ENCODE measurements at places on chromosomes 5 and 9.

- peak; percentile 74 for DNase-seq
These were observed 167.2 kb downstream of the CACNA1B start for GRCh38 chr9:138044485-138045383.

- no peak for DNase-seq
These were observed 67.1 kb upstream of the CLINT1 start for GRCh38 chr5:157925786-157926671.

DNA sequence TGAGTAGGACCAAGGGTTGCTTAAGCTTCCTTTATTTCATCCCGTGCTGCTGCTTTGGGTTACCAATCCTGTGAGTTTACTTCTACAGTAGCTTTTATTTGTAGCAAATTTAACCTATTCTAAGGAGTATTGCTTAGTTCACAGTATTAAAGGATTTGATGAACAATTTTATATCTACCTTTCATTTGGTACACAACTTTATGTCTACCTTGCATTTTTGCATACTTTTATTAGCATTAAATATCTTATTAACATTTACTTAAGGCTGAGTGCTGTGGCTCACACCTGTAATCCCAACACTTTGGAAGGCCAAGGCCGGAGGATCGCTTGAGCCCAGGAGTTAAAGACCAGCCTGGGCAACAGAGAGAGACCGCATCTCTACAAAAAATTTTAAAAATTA lies 4.2 kb downstream of the GTF3C4 start:
- DNase-seq, result no peak

DNA sequence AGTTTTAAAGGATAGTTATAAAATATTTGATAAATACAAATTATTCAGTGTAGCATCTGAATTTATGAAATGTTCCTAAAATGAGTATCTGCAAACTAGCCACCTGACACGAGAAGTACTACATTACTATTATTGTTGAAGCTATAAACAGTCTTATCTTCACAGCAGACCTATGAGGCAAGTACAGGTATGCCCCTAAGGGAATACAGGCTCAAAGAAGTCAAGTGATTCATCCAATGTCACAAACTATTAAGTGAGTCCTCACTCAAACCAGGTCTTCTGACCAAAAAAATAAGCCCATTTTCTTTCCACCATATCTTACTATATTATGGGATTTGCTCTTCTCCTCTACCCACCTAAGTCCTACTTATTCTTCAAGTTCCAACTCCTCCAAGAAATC lies 28.7 kb downstream of the STRBP start:
- DNase-seq, result no peak

- DNase-seq, result no peak
These were observed 67.0 kb upstream of the MAST4 start for GRCh38 chr5:66529182-66529581.

DNA sequence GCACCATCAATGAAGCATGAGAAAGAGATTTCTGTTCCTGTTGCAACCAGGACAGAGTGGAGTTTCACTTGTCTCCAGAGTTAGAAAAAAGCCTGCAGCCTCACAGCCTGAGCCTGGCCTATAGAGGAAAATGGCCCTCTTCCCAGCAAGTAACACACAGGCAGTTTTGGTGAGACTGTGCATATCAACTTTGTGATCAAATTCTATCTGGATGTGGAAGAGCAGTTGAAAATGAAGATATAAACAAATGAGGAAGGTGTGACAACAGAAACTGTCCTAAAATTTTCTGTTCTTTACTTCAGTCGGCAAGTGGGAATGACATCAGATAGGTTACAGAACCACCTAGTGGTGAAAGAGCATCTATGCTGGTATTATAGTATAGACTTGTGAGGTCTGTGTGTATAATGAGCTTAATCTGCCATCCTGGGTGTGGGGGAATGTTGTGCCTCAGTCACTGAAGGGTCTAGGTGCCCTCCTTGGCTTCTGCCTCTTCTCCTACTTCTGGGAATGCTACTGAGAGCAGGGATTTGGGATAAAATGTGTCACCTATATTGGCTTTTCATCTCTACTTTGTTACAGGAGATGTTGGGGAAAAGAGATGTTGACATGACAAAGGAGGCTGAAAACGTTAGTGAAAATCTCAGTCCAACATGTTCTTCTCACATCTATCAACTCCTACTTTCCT lies 28.2 kb downstream of the YIPF5 start:
- peak; percentile 54 for DNase-seq

DNA sequence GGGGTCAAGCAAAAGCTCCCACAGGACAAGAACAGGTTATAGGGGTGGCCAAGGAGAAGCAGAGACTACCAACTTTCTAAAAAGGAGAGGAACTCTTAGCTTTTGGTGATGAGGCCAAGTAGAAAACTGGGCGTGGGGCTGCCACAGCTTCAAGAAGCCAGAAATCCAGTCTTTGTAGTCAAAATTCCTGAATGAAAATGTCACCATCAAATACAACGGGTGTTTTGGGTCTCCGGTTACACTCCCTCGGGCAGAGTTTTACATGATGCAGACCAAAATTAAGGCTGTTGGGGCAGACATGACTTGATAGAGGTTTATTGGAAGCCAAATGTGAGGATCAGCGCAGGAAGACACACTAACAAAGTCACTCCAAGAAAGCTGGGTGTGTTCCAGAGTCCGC lies 29.4 kb upstream of the N4BP3 start:
- no peak for DNase-seq

DNA sequence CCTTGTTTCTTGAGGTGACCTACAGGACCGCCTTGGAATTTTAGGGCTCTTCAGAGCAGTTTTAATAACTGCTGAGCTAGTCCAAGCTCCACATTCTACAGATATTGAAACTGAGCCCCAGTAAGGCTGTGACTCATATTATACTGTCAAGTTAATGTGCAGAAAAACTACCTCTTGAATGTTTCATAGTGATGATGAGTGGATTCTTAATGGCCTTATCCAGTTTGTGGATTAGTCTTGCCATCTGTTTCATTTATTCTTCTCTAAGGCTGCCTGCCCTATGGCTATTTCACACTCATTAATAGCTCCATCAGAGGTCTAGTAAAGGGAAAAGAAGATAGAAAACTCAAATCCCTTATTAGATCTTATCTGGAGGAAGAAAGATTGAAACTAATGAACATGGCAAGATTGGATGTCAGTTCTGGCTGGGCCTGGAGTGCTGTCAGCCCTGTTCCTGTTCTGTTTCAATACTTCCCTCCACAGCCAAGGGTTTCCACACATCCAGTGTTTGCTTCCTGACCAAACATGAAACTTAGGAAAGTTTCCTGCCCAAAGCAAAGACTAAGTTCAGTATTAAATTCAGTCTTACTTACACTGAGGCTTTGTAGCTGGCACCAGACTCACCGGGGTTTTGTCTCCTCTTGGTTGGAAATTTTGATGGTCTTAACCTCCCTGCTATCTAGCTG lies 215.6 kb upstream of the DMAC1 start:
- no peak for DNase-seq

- DNase-seq, result no peak
These were observed 240.6 kb downstream of the ACTL7B start for GRCh38 chr9:108615152-108615551.

GRCh38 chr5:158718738-158719505 lies 380.8 kb downstream of the EBF1 start:
- DNase-seq, result no peak

DNA sequence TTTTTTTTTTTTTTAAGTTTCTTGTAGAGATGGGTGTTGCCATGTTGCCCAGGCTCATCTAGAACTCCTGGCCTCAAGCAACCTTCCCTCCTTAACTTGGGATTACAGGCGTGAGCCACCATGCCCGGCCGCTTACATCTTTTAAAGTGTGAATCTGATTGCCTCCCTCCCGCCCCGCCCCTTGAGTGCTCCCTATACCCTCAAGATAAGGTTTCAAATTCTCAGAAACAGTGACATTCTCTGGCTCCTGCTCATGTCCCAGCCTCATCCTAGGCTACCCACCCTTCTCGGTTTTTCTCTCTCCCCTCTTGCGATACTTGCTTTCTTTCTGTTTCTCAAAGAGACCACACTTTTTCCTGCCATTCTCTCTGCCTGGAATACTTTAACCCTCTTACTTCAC lies 12.4 kb downstream of the MORN5 start:
- DNase-seq, result no peak

GRCh38 chr9:132500193-132500592 lies 82.2 kb upstream of the BARHL1 start:
- DNase-seq, result no peak

DNA sequence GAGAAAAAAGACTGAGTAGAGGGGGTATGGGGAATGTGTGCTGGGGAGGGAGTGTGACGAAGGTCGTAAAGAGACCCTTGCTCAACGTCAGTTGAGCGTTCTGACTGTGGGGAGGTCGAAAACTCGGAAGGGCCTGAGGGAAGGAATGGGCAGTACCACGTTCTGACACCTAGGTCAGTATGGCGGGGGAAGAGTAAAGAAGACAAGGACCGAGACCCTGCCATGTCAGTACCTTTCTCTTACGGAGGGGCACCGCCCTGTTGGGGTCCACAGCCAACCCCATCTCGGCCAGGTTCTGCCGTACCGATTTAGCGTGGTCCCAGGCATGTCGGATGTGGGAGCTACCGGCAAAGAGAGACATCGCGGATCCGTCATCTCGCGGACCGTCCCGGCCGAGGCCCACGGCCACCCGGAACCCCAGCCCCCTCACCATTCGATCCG lies 375 bp downstream of the NOP16 start:
- DNase-seq, result no peak

- DNase-seq, result no peak
These were observed 92.0 kb downstream of the KCNT1 start for GRCh38 chr9:135794057-135794335.

GRCh38 chr9:128845186-128845931 lies 15.8 kb upstream of the SPOUT1 start:
- peak; percentile 25 for DNase-seq

DNA sequence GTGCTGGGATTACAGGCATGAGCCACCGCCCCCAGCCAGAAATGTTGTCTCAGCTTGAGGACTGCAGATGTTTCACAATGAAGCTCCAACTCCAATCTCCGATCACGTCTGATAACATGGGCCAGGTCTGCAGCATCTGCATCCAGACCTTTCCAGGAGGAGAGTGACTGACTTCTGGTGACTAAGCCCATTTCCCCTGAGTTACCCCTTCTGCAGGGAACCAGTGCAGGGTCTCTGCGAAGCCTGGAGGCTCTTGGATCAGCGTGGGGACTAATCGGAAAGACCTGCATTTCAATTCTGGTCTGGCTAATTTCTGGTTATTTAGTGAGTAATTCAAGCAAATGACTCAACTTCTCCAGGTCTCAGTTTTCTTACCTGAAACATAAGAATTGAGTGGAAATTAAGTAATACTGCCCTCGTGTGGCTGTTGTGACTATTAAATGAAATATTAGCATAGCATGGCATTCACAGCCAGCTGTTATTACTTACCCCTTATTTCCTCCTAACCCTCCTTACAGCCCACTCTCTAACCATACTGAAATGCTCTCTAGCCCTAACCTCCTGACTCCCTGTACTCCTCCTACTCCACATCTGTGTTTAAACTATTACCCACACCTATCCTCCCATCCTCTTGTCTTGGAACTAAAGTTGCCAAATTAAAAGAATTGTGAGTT lies 2.2 kb upstream of the GNPDA1 start:
- DNase-seq, result peak; percentile 72

DNA sequence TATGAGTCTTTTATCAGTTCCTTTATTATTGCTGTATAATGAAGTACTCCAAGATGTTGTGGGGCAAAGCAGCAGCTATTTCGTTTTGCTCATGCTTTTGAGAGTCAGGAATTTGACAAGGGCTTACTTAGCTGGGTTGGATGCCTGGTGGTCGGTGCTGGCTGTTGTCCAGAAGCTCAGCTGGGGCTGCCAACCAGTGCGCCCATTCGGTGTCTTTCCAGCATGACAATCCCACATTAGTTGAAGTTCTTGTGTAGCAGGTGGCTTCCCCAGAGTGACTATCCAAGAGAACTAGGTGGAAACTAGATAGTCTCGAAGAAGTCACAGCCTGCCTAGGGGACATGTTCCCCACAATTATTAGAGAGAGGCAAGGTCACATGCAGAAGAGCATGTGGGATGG lies 3.4 kb upstream of the FLT4 start:
- no peak for DNase-seq

GRCh38 chr9:111794835-111795556 lies at the start of gene SHOC1:
Gene SHOC1, minus strand, starts transcription at chr9:111794937. Its CDS starts 3,519 bp downstream, at chr9:111791418.
- DNase-seq, result no peak

DNA sequence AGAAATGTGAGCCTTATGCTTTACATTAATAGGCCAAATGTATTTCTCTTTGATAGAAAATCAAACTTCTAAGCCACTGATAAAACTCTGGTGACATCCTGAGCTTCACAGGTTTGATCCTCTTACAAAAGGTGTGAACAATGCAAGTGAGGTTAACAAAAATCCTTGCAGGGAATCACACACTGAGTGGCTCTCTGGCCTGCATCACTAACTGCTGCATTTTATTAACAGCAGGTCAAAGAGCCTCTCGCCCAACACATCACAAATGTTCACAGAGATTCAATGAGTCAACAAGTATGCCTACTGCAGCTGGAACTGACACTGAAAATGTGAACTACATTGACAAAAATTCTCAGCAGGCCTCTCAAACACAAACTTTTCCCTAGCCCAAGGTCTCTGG lies 122.3 kb downstream of the SEMA5A start:
- DNase-seq, result no peak

DNA sequence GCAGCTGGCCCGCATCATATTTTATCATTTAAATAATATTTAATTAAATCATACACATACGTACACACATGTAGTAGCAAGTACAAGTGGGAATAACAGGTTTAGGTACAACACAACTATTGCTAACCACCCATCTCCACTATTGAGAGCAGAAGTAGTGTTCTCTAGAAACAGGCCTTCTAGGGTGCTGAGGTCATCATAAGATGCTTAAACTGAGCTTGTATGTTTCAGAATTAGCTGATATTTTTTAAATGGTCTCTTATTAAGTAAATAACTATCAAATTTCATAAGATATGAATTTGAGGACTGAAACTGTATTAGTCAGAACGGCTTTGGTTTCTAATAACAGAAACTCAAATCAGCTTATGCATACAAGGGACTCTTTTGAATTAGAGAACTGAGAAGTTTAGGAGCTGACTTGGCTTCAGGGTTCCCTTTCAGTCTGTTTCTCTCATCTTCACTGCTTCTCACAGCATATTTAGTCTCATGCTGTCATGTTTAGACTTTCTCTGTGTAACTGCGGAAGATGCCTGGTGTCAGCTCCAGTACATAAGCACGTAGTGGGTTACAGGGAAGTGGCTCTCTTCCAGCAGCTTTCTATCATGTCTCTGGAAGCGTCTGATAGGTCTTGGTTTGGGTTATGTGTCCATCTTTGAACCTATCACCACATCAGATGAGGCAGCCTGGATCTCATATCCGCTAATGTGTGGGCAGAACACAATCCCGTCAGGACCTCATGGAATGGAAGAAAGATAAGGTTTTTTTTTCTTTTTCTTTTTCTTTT lies 25.0 kb upstream of the OCLN start:
- DNase-seq, result no peak
